ENCODE measurements at places on chromosomes 11 and 22.

DNA sequence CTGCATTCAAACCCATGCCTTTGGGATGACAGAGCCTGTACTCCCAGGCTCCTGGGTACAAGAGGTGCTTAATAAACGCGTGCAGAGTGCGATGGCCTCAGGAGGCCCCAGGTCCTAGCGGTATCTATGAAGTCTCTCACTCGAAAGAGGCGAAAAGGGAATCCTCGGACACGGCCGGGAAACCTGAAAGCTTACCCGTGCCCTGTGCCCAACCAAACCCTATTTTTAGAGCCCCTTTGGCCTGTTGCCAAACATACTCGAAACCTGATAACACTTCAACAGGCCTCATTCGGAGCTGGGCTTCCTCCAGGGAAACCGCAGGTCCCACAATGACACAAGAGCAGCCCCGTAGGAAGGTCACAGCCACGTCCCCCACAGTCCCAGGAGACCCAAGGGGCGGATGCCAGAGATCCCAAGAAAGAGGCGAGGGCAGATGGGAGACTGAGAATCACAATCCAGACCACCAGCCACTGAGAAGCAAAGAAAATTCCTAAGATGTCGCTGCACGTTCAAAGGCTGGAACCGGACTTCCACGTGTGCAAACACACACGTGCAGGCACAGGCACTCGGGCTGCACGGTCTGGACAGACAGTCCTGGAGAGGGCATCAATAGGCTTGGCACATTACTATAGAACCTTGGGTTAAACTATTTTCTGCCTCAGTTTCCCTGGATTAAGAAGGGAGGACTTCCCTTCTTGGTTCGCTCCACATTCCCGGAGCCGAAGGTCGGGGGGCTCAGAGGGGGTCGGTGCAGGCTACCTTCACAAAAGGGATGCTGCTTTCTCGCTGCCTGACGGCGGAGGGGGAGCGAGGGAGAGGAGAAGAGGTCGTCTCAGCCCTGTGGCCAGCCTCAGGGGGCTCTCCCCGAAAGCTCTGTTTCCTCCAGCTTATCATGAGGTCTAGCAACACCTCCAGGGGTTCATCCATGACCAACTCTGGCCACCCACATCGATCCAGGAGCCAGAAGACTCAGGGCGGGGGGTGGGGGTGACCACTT is 8.2 kb downstream of the PDGFB start:
- peak; percentile 64 for DNase-seq

- DNase-seq, result peak; percentile 46
These were observed 404 bp downstream of the DCHS1 start for GRCh38 chr11:6655020-6655789.

DNA sequence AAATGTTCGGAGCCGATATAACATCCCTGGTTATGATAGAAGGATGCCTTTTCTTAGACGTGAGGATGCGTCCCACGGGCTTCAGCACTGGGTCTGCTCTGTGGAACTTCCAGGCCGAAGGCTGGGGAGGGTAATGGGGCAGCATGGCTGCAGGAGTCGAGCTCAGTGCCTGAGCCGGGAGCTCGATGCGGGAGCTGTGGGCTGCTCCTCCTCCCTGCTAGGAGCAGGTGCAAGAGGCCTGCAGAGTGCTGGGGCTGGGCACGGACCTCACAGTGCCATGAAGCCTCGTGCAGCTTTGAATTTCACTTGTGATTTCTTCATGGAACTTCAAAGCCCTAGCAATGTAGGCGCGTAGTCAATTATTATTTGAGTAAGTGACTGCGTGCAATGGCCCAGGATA is 6.0 kb downstream of the TUBA8 start:
- DNase-seq, result no peak

GRCh38 chr11:118572981-118573550 is 857 bp downstream of the ARCN1 start:
- DNase-seq, result peak; percentile 57

- DNase-seq, result no peak
These were observed 220.7 kb upstream of the ZBED5 start for GRCh38 chr11:11078344-11079086.

- no peak for DNase-seq
These were observed 384.5 kb downstream of the AASDHPPT start for GRCh38 chr11:106461839-106462545.

DNA sequence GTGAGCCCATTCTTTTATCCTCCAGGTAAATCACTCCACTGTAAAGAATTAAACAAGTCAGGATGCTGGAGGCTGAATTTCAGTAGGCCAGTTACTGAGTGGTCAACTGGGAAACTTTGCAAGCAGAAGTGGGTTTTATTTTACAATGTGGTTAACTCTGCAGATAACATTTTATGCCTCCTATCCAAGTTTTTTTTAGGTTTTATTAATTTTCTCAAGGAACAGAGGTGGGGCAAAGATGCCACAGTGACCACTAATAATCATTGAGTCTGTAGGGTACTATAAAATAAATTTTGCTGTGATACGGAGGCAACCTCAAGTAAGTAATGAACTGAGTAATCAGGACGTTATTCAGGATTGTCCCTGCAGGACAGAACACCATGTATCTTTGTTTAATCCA is 599.9 kb downstream of the METTL15 start:
- no peak for DNase-seq

DNA sequence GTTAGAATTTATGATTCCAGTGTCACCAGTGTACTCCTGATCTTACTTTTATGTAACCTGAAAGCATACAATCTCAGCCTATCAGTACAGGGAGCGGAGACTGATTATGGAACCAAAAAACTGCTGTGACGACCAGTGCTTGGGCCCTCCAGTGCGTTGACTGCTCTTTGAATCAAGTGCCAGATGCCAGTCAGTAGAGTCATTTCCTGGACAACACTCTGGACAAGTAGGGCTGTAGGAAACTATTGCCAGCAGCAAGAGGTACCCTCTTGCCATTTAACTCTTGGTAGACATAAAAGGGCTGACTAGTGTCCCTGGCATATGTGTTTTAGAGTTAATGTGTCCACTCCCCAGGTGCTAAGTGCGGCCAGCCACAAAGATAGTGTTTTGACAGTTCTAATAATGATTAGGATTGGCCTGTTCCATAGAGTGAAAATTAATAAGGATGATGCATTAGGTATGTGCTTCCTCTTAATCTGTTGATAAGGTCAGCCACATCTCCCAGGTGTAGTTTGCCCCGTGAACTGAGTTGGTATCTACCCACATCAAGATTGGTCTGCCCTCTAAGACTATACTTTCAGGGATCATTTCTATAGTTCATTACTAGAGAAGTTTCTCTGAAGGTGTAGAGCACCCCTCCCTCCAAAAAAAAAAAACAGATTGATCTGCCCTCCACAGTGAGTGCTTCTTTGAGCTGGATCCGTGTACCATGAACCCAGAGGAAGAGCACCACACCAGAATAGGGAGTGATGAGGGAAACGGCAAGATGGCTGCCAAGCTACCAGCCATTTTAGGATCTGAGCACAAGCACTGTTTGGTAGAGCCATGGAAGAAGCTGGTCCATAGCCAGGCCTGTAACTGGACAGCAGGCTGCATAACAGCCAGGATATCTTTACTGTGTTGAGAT is 20.7 kb upstream of the AIFM3 start:
- DNase-seq, result no peak

DNA sequence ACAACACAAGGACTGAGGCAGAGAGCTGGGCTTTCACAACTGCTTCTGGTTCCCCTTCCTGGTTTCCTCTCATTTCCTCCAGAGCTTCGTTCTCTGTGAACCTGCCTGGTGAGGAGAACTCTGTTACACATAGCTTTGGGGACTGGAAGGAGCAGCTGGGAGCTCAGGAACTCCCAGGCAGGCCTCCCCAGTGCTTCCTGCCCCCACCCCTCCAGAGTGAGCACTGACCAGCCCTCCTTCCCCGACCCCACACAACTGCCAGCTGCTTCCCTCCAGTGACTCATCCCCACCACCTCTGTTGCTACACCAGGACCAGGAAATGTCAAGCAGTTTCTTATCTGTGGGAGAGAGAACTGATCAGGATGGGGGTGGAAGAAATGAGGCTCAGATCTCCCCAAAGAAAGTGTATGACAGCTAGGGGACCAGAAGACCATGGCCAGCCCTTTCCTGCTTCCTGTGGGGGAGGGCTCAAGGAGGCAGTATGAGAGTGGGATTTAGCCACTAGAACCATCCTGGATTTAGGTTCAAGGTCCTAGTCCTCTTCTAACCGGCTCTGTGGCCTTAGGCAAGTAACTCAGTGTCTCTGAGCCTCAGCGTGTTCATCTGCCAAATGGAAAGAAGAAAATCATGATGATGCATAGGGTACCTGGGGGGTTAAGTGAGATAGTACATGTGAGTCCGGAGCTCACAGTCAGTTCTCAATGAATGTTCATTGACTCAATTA is 4.5 kb upstream of the TP53I11 start:
- no peak for DNase-seq

DNA sequence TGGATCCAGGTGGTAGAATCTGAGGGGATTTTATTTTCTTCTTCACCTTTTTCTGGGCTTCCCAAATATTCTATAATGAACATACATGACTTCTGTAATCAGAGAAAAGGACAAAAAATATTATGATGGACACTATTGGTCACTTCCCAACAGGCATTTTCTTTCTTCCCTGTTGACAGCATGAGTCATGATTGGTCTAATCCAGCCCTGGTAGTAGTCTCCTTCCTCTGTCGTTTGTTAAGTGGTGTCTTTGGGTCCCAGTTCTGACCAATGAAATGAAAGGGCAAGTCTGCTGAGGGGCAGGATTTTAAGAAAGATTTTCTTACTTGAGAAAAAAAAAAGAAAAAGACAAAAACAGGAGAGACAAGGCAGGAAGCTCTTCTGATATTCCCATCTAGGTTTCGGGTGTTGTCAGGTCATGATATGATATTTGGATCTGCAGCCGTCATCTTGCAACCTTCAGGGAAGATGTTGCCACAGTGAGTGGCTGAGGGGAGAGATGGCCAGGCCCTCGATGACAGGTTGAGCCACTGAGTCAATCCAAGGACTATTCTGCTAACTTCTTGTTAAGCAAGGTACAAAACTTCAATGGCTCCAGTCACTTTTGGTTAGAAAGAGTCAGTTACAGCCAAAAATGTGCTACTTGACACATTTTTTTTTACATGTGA is 23.3 kb upstream of the PLEKHB1 start:
- no peak for DNase-seq

DNA sequence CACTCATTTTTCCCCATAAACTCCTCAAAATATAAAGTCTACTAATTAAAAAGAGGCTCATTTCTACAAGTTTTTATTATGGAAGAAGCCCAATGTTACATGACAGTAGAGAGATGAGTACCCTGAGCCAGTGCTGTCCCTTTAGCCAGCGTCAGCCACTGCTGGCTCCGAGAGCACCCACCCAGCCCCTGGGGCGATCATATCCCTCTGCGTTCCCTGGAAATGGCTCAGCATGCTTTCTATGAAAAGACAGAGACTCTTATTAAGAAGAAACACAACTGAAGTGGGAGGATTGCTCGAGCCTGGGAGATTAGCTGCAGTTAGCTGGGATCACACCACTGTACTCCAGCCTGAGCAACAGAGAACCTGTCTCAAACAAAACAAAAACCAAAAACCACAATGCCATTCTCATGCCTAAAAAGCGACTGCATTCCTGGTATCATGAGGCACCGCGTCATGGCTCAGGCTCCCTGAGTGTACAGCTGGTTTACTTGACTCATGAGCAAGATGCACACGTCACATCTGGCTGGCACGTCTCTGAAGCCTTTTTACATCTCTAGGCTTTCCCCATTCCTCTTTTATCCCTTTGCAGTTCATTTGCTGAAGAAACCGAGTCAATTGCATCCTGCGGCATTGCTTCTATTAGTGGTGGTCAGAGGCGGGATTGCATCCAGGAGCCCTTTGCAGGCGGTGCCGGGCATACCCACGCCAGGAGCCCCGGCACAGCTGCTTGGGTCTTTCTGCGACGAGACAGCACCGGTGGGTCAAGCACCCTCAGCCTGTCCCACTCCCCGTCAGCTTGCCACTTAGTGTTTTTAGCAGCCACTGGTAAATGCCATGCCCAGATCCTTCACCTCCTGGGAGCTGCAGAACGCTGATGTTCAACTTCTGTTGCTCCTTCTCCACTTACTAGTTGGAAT is 119.9 kb downstream of the CTTN start:
- no peak for DNase-seq

DNA sequence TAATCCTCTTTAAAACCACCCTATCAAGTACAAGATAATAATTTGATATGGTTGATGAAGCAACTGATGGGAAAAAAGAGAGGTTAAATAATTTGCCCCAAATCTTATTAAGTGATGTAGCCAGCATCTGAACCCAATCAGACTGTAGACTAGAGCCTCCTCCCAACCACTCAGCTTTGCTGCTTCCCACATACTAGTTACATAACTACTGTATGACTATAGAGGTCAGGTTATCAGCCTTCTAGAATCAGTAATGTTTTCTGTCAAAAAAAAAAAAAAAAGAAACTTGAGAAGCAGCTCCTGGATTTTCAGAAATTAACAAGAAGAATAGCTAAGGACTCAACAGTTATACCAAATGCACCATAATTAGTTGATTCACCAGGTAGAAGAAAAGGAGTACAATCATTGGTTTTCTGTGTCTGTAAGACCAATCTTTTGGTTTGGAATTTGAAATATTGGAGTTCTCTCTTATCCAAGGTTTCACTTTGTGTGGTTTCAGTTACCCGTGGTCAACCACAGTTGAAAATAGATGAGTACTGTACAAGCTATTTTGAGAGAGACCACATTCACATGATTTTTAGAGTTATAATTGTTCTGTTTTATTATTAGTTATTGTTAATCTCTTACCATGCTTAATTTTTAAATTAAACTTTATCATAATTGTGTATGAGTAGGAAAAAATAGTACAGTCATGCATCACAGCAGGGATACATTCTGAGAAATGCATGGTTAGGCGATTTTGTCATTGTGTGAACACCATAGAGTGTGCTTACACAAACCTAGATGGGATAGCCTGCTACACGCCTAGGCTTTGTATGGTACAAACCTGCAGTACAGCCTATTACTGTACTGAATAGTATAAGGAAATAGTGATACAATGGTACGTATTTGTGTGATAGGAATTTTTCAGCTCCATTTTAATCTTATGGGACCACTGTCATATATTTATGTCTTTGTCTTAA is 72.2 kb downstream of the PDHX start:
- no peak for DNase-seq

- peak; percentile 85 for DNase-seq
These were observed 19.5 kb downstream of the IL17REL start for GRCh38 chr22:49992921-49993648.

Data from activated naive CD4-positive, alpha-beta T cell treated with anti-CD3 and anti-CD28 coated beads for 36 hours (primary cell).